ENCODE measurements at places on chromosomes 12 and 14.

- no peak for DNase-seq
These were observed 1.4 kb downstream of the HSP90AA1 start for GRCh38 chr14:102085488-102085887.

DNA sequence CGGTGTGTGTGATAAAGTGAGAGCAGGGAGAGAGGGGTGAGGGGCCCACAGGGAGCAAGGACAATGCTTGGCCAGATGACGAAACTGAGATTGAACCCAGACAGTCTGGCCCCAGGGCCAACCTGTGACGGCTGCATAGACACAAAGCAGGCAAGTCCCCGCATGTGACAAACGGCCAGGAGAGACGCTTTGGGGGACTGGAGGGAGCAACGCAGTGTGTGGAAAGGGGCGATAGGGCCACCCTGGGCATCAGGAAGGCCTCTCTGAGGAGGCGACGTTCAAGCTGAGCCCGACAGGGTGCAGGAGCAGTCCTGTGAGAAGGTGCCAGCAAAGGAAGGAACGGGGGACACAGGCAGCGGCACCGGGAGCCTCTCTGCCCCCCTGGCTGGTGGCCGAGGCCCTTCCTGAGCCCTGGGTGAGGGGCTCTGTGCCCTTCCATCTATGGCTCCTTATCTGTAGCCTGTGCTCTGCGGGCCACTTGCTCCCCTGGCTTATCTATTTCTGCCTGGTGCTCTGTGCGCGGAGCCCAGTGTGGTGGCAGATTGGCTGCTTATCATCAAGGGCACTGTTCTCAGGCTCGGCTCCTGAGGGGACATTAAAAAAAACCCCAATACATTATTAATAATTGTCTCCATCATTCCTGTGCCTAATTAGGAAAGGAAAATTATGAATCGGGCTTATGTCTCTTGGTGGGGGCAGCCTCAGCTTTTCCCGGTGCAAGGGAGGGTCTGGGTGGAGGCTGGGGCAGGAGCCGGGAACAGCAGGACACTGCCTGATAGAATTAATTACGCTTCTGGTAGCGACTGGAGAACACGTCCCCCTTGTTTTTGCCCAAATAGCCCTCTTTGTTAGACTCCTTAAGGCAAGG is 39.8 kb downstream of the PRIMA1 start:
- DNase-seq, result peak; percentile 41

GRCh38 chr14:35985474-35986218 is 159.5 kb downstream of the BRMS1L start:
- DNase-seq, result peak; percentile 96

- peak; percentile 51 for DNase-seq
These were observed 652 bp downstream of the BAZ1A start for GRCh38 chr14:34874386-34875030.

DNA sequence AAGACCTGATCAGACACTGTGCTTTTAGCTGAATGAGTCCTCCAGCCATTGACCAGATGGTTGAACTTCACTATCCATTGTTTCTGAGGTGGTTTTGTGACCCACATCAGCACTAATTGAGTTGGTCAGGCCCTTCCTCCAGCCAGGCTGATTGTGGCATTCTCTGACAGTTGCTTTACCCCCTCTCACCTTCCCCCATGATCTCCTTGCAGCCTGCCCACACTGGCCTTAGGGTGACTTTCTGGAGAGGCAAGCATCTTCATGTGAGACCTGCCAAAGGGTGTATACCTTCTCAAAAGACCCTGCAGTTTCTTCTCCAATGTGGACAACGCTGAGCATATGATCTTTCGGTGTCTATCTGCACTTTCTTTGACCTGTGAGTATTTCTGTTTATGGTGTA is 83.9 kb downstream of the GPATCH2L start:
- DNase-seq, result no peak

- DNase-seq, result peak; percentile 55
These were observed 379.8 kb downstream of the DPF3 start for GRCh38 chr14:72513965-72514659.

- no peak for DNase-seq
These were observed 155.3 kb downstream of the PDE3A start for GRCh38 chr12:20523658-20524057.

DNA sequence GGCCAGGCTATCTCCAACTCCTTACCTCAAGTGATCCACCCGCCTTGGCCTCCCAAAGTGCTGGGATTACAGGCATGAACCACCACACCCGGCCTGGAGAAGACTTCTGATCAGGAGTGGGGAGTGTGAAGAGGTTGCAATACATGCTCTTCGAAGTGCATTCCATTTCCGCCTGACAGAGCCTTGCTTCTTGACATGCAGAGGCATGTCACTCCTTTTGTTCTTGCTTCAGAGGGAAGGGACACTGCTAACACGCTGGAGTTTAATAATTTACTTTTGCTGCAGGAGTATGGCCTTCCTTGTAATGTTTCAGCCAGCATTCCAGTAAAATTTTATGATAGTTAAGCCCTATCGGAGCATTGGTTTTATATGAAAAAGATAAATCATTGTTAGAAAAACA is 74.9 kb downstream of the SLC25A47 start:
- no peak for DNase-seq

DNA sequence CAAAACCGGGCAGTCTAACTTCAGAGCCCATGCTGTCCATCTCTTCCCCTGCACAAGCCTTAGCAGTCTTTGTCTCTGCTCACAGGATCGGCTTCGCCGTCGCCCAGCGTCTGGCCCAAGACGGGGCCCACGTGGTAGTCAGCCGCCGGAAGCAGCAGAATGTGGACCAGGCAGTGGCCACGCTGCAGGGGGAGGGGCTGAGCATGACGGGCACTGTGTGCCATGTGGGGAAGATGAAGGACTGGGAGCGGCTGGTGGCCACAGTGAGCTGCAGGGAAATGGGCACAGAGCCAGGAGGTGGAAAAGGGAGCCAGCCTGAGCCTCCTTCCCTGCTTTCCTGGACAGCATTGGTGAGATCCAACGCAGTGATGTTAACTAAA is 14.2 kb upstream of the CARMIL3 start:
- peak; percentile 33 for DNase-seq

- no peak for DNase-seq
These were observed 1617.8 kb upstream of the FLRT2 start for GRCh38 chr14:83912032-83912642.

- peak; percentile 34 for DNase-seq
These were observed 36.1 kb downstream of the TMCC3 start for GRCh38 chr12:94614288-94614721.

DNA sequence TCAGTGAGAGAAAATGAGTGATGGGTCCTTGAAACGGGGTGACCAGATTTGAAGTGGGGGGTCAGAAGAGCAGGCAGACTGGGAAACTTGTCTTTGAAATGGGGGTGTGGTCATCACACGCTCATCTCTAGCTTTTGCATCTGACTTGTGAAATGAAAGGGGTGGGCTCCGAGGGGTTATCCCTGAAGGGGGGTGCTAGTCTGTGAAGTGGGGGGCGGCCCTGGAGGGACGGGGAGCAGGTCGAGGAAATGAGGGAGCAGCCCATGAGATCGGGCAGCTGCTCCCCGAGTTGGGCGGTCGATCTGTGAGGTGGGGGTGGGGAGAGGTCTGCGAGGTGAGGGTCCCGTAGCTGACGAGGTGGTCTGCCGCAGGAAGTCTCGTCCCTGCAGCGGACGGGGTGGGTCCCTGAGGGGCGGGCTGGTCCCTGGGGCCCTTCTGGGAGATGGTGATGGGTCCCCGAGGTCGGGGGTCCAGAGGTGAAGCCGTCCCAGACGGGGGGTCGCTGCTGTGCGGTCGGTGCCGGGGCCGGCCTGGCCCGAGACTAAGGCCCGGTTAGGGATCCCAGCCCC is 542 bp downstream of the PXN start:
- DNase-seq, result no peak

DNA sequence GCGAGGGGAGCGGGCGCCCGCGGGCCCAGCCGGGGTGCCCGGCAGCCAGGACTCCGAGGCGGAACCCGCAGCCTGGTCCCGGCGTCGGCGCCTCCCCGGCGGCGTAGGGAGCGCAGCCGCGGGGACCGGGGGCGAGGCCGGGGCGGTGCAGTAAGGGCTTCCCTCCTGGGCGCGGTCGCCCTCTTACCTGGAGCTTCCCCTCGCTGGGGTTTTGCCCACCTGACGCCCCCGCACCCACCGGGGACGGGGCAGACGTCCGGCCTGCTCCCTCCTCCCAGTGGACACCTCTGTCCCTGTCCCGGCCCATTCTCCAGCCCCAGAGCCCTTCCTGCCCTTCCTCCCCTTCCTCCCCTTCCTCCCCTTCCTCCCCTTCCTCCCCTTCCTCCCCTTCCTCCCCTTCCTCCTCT is 413 bp upstream of the TUBA1C start:
- DNase-seq, result no peak

DNA sequence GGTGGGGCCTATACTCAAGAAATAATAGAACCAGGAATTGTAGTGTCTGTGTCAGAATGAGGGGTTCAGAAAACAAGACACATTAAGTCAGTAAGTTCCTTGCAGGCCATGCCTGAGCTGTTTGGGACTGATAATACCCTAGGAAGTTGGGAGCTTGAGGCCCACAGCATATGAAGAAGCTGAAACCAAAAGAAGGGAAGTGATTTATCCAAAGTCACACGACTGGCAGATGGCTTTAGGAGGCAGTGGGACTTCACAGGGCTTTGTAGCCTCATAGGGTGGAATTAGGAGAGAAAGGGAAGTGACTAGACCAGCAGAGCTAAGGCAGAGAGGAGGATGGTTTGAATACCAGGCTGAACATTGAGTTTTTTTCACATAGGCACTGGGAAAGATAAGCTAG is 56.6 kb upstream of the SRSF5 start:
- no peak for DNase-seq

GRCh38 chr14:22106700-22107697 is 433.4 kb upstream of the OR4E1 start:
- peak; percentile 19 for DNase-seq

GRCh38 chr12:120821878-120822277 is 82.3 kb downstream of the SPPL3 start:
- no peak for DNase-seq

GRCh38 chr12:53289891-53290290 is 5.5 kb upstream of the PFDN5 start:
- DNase-seq, result no peak

DNA sequence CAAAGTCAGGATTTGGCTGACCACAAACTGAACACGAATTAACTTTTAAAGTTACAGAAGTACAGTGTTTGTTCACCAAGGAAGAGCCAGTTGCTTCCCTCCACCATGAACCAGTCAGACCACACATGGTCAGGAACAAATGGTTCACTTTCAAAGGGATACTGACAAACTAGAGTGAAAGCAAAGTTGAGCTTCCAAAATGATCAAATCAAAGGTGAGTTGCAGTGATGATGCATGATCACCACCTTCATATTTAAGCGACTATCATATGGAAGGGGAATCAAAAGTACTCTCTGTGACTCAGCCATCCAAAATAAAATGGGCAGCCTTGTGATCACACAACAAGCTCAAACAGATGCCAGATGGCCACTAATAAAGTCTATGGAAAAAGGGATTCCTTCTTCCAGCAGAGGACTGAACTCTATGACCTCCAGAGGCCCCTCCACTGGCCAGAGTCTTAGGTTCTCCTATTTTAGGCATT is 13.1 kb downstream of the NT5DC3 start:
- peak; percentile 86 for DNase-seq

- DNase-seq, result no peak
These were observed 103.8 kb downstream of the TBX5 start for GRCh38 chr12:114302117-114302516.

DNA sequence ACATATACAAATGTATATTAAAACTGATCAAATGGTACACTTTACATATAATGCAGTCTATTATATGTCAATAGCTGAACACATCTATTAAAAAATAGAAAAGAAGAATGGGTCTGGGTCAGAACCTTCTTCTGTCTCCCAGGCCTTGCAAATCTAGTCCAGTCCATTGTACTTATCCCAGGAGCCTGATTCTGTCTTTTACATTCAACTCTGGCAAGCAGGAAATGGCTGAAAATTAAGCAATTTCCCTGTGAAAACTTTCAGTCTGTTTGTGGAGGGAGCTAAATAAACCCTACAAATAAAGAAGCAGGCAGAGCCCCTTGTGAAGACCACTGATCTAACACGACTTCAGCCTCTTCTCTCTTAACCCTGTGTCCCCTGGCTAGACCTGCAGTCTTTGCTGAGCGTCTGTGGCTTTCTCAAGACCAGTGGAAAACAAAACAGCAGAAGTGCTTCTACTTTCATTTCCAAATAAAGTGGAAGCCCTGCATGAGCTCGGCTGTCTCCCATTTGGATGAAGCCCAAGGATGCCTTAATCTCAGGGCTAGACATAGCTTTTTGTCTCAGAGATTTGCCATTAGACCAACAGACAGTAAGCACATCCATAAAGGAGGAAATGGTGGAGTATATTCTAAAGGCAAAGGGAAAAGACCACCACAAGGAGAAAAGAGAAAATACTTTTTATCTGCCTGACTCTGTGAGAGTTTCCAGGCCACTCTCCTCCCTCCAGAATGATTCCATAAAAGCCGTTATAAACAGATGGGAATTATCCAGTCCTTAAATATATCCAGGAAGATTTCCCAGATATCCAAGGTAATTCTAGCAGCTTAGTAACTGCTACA is 48.2 kb downstream of the CRACR2A start:
- no peak for DNase-seq

GRCh38 chr14:50774542-50775267 is 56.3 kb downstream of the NIN start:
- no peak for DNase-seq

- DNase-seq, result no peak
These were observed 49.9 kb upstream of the PLEKHG3 start for GRCh38 chr14:64654246-64654900.

- DNase-seq, result no peak
These were observed 10.0 kb downstream of the SMIM41 start for GRCh38 chr12:52089491-52089890.

DNA sequence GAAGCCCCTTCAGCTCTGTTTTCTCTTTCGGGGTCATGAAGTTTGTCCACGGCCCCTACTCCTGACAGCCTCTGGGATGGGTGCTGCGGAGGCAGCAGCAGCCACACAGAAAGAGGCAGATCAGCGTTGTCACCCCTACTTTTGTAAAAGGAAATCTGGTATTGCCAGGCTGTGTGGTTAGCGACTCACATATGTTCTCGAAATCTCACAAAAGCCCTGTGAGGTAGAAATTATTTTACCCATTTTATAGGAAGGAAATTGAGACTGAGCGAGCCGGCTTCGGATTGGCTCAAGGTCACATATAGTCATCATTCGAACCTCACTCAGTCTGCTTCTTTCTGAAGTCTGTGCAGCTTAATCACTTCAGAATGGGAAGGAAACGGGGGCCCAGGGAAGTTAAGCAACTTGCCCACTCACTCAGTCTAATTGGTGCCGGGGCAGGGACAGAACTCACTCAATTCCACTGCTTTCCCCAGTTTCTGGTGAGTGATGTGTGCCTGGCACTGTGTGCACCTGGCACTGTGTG is 1.1 kb upstream of the CKAP4 start:
- DNase-seq, result no peak

DNA sequence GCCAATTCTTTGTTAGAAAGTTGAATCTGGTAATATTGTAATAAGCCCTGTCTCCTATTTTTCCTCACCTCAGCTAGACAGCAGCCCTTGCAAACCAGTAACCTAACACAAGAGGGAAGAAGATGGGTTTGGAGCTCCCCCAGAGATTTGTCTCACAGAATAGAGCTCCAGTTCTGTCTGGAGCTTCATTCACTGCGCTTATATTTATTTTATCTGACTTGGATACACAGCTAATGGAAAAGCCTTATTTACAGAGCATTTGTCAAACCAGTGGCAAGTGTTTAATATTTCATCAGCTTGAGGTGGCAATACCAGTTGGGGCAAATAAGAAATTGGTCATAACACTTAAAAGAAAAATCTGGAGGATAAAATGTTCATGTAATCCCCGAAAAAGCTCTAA is 1094.0 kb downstream of the FSCB start:
- DNase-seq, result no peak

- peak; percentile 9 for DNase-seq
These were observed 217.1 kb downstream of the SLC38A4 start for GRCh38 chr12:46608431-46609272.

- no peak for DNase-seq
These were observed 9.4 kb downstream of the LPCAT3 start for GRCh38 chr12:7008864-7009263.
